ENCODE measurements at places on chromosomes 7 and 10.

- no peak for DNase-seq
These were observed 53.3 kb downstream of the GALNT11 start for GRCh38 chr7:152078786-152079185.

DNA sequence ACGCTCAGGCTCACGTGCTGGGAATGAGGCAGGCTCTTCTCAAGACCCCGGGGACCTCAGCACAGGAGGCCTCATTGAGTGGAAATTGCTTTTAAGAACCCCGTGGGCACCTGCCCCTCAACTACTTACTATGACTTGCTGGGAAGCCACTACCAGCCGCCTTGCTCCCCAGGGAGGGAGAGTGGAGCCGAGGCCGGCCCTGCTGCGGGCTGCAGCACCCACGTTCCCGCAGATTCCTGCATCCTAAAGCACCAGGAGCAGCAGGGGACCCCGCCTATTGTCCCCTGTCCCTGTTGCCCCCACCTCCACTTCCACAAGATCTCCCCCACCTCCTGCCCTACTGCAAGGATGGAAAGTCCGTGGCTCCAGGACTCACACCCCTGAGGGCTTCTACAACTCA is 541.6 kb upstream of the PFKP start:
- no peak for DNase-seq

GRCh38 chr7:117143580-117143979 is 179.3 kb downstream of the WNT2 start:
- DNase-seq = no peak

DNA sequence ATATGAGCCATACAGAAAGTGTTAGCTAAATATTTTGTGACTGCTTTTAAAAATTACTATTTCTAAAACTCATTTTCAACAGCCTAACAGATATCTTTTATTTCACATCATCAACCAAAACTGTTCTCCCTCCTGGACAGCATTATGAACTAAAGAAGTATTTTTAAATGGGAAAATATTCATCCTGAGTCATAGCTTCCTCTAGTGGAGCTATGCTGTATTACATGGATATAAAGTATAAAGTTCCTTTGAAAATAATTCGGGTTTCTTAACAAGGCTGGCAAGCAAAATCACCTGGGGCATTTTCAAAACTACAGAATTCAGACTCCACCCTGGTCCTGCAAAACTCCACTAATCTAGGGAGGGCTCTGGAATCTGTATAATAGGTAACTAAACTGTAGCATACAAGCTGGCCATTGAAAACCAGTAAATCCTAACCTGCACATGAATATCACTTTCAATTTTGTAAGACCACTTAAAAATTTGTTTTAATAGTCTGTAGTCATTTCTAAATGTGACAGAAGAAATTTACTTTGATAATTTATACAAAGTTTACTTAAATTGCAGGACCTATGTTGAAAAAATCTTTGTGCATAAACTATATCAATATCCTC is 53.5 kb downstream of the SCIN start:
- DNase-seq = peak; percentile 41

DNA sequence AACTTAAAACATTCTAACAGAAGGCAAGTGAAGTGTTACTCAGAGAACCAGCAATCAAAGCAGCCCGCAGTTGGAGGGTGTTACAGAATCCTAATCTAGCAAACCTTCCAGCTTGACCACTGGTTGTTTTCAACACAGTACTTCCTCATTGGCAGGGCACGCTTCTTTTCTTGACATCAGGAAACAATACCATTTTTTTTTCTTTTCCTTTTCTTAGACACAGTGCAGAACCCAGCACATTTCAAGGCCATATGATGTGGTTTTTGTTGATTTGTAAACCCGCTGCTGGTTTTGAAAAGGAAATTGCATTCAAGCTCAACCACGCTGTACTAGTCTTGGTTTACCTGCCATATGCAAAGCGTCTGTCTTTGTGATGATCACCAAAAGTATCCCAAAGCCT is 33.4 kb downstream of the RHOBTB1 start:
- DNase-seq = peak; percentile 13

- DNase-seq = no peak
These were observed 41.8 kb downstream of the JCAD start for GRCh38 chr10:30017556-30017955.

GRCh38 chr7:877312-878232 is 1.2 kb downstream of the GET4 start:
- DNase-seq = no peak

DNA sequence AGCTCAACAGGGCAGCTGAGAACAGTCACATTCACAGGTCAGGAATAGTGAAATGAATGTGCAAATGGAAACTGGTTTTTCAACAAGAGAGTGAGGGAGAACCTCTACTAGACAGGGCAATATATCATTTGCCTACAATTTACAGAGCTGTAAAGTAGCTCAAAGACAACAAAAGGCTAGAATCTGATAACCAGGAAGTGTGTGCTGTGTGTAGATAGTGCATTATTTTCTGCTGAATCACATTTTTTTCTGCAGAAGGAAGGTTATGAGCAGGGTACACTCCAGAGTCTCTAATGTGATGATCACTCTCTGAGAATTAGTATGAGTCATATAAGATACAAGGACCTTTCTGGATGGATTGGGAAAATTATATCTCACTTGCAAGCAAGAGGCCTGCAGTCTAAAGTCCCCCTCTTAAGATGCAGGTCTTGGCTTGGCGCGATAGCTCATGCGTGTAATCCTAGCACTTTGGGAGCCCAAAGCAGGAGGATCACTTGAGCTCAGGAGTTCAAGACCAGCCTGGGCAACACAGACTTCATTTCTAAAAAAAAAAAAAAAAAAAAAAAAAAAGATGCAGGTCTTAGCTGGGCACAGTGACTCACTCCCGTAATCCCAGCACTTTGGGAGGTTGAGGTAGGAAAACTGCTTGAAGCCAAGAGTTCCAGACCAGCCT is 59.9 kb upstream of the COBL start:
- DNase-seq = no peak

DNA sequence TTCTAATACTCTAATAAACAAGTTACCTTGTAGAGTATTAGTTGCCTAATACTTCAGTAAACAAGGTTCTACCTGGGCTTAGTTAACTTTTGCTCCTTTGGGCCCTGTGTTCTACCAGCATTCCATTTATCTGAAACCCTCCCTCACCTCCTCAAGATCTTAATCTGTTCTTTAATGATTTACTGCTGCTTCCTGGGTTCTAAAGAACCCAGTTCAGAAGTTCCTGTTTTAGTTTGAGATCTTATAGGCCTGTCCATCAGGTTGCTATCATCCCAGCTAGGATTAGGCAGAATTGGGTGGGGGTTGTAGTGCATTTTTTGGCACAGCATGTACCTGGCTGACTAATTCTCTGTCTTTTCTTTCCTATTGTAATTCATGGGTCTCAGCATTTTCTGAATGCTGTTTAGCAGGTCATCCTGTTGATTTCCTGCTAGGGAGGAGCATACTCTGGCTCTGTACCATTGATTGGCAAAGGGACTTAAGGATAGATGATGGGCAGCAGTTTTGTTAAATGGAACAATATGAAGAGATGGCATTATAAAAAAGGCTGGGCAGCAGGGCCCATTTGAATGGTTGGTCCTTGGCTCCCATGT is 53.7 kb upstream of the TMEM248 start:
- no peak for DNase-seq

DNA sequence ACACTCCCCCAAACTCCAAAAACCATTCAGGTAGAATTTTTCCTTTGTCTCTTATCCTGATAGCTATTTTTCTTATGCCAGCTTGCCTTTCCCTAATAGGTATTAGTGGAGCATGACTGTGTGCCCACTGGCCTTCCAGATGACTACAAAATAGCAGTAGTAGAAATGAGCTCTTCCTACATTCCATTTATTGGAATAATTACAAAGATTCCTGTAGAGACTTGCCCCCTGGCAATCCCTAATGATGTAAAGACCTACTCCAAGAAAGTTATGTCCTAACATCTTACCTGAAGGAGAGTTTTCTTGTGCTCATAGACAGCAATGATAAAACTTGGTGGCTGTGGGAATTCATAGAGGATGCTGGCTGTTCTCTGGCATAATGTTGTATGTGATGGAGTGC is 501.8 kb downstream of the GATA3 start:
- DNase-seq = no peak

- DNase-seq = no peak
These were observed 57.4 kb upstream of the EGFR start for GRCh38 chr7:54961391-54961790.

GRCh38 chr7:136853654-136854053 is 14.8 kb upstream of the CHRM2 start:
- no peak for DNase-seq

DNA sequence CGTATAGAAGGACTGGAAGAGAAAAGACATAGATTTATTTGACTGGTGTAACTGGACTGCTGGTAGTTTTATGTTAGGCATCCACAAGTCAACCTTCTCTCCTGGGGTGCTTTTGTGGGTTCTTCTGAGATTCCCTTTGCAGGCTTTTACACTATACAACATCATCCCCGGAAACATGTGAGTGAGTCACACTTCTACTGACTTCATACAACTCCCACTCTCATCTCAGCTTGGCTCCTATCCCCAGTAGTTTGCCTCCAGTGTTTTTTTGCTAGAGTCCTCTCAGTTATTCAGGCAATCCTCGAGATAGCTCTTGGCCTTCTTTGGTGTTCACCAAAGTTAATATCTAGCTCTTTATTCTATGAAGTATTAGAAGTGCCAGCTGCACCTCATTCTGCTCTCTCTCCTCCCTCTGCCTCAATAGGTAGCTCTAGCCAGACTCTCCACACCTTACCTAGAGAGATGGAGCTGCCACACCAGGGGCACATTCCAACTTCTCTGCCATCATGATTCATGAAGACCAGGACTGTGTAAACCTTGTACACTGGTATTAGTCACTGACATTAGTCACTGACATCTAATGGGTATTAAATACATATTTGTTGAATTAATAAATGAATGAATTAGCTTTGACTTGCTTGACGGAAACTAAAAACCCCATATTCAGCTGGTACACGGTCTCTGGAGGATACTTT is 281.9 kb downstream of the PPP1R3A start:
- DNase-seq = no peak

- DNase-seq = no peak
These were observed 1079.6 kb upstream of the C7orf33 start for GRCh38 chr7:147510923-147511322.

- no peak for DNase-seq
These were observed 22.2 kb downstream of the CADPS2 start for GRCh38 chr7:122864016-122864415.

DNA sequence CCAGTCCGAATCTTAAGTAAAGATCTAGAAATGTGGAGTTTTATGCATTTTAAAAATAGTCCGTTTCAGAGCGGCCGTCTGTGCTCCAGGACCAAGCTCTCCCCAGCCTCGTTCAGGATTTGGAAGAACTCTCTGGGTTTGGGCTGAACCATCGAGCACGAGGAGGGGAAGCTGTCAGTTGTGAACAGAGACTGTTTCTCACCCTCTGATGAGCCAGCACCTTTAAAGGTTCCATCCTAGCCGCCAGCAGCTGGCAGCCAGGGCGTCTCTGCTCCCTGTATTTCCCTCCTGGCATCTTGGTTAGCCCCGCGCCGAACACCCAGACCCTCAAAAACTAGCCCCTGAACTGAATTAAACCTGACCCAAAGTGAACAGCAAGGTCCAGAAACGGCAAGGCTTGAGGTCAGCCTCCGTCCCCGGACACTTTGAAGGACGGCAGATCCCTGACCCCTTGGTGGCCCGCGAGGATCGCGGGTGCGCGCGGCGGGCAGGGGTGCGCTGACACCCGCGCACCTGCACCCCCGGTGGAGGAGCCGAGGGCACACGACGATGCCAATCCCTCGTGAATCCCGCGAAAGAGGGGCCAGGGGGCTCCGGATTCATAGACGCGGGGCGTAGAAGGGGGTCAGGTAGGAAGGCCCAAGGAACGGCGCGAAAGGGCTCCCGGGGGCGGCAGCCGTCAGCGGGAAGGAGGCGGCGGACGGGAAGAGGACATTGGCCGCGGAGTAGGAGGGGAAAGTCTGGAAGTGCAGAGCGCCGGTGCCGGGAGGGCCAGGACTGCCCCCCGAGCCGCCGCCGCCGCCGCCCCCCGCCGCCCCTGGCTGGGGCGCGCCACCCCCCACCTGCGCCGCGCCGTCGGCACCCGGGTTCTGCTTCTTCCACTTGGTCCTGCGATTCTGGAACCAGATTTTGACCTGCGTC is 2.7 kb downstream of the NKX1-2 start:
- no peak for DNase-seq

DNA sequence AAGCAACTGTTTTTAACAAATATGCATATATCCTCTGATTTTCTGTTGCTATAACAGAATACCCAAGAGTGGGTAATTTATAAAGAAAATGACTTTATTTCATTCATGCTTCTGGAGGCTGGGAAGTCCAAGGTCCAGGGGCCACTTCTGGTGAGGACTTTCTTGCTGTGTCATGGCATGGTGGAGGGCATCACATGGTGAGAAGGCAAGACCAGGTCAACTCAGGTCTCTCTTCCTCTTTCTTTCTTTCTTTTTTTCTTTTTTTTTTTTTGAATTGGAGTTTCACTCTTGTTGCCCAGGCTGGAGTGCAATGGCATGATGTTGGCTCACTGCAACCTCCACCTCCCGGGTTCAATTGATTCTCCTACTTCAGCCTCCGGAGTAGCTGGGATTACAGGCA is 303.0 kb upstream of the C7orf33 start:
- no peak for DNase-seq

GRCh38 chr7:151839451-151839921 is 37.4 kb downstream of the PRKAG2 start:
- peak; percentile 75 for DNase-seq

DNA sequence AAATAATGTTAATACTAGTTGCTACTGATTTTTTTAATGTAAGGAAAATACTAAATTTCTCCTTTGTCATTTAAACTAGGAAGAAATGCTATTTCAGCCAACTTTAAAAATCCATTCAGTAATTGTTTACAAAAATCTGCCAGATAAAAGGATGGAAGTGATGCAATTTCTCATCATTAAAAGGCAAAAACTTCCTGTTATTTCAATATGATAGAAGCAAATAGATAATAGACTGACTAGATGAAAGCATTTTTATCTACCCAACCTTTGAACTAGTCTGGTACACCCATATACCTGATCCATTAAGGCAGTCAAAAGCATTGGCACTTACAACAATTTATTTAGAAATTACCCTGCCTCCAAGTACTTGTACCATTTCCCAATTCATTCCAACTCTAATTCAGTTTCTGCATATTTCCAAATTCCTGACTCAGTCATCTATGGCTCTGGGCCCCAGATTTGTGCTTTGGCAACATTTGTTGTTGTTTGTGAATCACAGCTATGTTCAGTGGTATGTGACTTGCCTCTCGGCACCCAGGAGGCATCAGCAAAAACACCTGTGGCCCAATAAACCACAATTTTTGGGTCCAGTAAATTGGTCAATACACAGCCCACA is 482.6 kb upstream of the SEMA3A start:
- DNase-seq = no peak
